NCI-H226 (cell line): ENCODE measurements at places on chromosomes 2 and 18.
A peak's percentile ranks its signal among the peaks of the same experiment; 100 is the strongest.

GRCh38 chr2:241069821-241070281 lies 32.2 kb downstream of the MTERF4 start:
- DNase-seq = no peak

DNA sequence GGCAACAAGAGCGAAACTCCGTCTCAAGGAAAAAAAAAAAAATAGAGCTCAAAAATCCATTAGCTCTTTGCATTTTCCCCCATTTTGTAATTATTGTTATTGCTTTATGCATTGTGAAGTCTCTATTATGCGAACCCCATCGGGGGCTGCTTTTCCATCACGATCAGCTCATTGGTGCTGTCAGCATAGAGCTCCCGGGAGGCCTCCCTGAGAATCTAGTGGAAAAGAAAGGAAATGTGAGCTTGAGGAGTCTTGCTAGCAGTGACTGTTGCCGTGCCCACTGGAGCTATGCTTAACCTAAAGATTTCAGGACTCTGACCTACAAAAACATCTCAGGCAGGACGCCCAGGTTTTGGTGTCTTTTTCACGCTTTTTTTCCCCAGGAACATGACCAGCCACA lies 102.6 kb upstream of the NDUFV2 start:
- DNase-seq = no peak

DNA sequence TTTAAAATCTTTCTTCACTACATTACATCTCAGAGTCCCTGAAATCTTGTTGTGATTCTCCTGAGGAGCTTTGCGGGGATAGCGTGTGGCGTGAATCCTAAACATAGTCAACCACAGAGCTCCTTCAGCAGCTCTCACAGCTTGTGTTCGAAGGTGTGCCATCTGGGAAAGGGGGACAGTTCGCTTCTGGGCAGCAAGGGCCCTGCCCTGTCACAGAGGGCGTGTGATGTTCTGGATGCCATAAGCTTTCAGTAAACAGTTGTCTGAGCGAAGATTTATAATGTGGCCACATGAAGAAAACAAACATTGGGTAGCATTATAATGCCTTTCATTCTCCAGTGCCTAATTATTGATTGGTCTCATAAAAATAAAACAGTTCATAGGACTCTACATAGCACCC lies 172.5 kb downstream of the MYO1B start:
- DNase-seq = no peak

DNA sequence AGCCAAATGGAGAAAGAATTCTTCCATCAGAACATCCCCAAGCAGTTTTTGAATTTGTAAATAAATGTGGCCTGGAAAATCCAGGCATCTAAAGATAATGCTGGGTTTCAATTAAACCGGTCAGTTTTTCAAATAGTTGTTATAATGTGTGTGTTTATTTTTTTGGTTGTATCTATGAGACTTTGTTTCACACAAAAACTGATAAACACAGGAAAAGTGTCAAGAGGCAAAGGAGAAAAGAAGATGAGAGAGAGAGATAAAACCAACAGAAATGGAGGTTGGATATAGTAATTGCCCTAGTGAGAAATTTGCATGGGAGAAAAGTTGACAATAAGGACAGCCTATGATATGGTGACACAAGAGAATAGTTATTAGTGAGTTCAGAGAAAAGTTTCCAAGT lies 68.3 kb downstream of the KIAA1328 start:
- DNase-seq = no peak

GRCh38 chr2:48357351-48357750 lies 172.6 kb upstream of the STON1 start:
- no peak for DNase-seq

DNA sequence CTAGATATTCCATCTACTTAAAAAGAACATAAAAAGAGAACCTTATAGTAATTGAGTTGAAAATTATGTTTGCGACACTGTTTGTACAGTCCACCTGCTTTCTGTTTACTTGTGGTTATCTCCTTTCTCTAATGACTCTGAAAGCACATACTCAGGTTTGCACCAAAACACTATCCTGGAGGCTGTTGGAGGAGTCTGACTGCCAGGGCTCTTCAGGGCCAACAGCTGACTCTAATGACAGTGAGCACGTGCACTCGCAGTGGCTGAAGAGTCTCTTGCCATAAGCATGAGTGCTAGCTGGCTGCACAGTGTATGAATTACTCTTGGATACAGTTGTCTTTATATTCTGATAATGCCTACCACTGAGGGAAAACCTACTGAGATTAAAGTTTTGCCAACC lies 16.7 kb upstream of the GLS start:
- no peak for DNase-seq

- no peak for DNase-seq
These were observed 526.3 kb upstream of the LRRTM1 start for GRCh38 chr2:80830891-80831290.

- DNase-seq = no peak
These were observed 71.0 kb upstream of the DAPL1 start for GRCh38 chr2:158723921-158724802.

DNA sequence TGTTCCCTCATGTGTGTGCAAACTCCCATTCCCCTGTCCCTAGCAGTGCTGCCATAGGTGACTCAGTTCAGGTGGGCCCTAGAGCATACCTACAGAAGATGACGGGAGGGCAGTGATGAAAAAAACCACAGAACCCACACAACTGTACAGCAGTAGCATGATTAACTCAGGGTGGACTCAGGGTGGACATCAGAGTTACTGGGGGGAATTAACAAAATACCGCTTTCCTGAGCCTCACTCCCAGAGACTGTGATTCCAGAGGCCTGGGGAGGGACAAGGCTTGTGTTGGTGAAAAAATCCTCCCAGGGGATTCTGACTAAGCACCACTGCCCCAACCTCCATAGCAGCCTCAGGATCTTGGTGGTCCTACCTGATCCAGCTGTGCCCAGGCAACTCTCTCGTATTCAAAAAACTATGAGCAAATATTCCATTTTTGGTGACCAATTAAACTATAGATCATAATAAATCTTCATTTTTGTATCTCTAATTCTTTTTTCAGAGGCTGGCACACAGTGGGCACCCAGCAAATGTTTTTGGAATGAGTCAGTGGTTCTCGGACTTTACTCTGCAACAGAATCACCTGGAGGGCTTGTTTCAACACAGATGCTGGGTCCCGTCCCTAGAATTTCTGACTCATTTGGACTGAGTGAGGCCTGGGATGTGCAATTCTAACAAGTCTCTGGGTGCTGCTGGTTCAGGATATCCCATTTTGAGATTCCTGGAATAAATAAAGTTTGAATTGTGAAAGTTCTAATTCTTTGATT lies 84.1 kb upstream of the NABP1 start:
- DNase-seq = peak; percentile 97

GRCh38 chr18:23586249-23587196 lies at the start of gene NPC1:
Gene NPC1 (minus strand): TSS chr18:23586506. CDS start chr18:23586343, 163 bp downstream.
- DNase-seq = peak; percentile 95

DNA sequence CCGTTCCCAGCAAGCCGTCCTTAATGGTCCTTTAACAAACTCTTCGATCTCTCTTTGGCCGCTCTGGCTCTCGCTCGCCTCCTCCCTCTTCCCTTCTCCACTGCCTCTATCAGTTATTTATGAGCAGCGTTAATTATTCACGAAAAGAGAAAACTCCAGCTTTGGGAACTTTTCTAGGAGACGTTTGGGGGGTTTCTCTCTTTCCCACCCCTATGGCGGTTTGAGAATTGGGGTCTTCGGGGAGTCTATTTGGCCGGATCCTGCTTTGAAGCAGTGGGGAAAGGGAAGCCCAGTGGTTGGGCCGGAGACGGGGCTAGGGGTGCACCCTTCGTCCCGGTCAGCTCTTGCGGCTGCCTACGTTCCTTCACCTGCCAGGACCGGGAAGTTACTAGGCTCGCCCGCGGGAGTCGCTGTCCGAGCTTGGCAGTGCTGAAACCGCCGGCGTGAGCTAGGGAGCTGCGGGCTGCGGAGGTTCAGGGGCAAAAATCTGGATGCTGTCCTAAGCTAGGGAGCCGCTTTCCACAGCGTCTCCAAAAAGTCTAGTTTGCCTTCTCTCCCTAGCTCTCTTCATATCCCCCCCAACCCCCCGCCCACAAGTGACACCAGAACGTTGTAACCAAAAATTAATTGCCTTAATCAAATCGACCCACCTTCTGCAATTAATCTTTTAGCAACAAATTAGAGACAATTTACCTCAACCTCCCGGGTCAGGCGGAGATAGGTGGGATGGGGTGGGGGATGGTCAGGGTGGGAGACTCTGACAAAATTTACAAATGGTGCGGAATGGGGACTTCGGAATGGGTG lies 8.9 kb upstream of the SKOR2 start:
- no peak for DNase-seq

DNA sequence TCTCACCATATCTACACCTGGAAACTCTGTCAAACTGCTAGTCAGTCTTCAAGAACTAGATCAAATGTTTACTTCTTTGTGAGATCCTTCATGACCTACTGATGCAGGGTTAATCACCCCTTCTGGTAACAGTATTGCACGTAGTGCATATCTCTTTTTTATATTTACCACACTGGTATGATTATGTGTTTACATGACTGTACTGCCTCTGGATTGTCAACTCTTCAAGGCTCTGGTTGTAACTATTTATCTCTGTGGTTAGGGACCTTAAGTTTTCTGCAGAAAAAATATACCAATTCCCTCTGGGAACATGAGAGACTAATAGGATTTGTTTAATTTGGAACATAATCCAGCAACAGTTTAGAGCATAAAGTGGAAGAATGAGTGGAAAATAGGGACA lies 135.5 kb downstream of the PDE1A start:
- DNase-seq = no peak

DNA sequence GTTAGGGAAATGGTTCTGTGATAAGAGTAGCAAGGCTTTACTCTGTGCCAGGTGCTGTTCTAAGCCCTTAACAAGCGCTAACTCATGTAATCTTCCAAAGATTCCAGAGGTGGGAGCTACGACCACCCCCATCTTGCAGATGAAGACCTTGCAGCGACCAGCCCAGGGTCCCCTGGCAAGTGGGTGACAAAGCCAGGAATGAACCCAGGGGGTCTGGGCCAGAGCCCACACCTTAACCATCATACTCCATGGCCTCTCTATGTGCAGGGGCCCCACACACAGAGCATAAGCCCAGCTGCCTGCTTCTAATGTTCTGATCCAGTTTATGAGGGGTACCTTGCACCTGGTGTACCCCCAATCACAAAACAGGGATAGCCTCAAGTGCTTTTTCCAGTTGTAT lies 105.3 kb downstream of the ZBTB7C start:
- DNase-seq = no peak

GRCh38 chr18:3171631-3172030 lies 48.1 kb downstream of the MYOM1 start:
- no peak for DNase-seq

GRCh38 chr18:6052449-6052913 lies 157.2 kb upstream of the TMEM200C start:
- DNase-seq = no peak

DNA sequence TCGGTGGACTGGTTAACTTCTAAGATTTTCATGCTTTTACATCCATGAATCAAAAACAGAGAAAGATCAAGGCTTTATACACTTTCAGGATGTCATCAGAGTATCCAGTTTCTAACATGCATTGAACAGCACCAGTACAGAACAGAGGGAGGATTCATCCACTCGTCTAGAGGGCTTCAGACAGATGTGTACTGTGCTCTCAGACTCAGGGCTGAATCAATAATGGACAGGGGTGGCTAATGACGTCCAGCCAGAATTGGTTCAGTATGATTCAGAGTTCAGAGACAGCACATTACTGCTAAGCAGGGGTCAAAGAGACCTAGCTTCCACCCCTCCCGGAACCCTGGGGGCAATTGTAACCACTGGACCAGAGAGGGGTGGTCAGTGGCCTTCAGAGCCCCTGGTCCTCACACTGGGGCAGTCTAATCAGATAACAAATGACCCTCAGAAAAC lies 37.3 kb downstream of the RNU4ATAC start:
- DNase-seq = no peak

DNA sequence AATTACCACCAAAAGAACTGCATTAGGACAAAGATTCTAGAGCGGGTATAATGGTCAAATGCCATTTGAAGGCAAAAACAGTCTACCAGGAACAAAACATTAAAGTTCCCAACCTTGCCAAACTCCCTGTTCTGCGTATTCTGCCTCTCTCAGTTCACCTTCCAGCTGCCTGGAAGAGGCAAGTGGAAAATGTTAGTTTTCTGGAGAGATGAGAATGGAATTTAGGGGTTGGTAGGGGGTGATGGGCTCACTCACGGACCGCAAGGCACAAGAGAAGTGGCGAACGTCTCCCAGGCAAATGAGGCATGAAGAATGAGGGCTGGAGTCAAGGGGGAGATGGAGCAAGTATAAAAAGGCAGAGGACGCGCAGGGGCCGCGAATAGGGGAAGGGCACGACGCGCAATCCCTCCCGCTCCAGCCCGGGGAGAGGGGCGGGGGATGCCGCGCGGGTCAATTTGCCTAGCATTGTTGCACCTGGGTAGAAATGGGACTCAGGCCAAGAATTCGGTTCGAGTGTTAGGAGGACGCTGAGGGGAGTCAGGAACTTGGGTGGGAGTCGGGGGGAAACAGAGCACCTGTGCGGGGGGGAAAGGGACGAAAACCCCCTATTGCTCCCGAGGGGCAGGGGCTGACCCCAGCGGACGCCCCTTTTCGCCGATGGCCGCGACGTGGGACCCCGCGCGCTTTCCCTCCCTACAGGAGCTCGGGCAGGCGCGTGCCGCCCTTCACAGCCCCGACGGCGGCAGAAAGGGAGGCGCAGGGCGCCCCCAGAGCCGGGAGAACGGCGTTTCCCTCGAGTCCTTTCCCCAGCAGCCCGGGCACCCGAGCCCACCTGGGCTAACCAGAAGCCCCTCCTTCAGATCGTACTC lies 573 bp downstream of the PAIP2B start:
- DNase-seq = no peak

- DNase-seq = no peak
These were observed 146.5 kb downstream of the SH3BP4 start for GRCh38 chr2:235098269-235098668.

DNA sequence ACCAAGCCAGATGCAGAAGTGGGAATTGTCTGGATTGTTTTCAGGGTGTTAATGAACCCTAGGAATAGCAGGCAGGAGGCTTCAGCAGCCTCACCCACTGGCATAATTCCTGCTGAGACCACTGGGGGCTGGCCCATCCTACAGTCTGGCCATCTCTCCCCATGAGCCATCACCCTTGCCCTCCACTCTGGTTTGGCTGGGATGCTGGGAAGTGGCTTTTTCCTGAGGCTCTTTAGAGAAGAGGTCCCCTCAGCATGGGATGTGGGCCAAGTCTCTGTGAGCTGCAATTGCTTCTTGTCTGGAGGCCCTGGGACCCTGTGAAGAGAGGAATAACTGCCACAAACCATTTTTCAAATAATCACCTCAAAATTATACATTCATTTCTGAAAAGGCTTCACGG lies 4.0 kb downstream of the TCF7L1 start:
- no peak for DNase-seq

- no peak for DNase-seq
These were observed 48.2 kb downstream of the COL4A4 start for GRCh38 chr2:227115761-227116160.

GRCh38 chr18:22734791-22735627 lies 198.1 kb upstream of the RBBP8 start:
- peak; percentile 31 for DNase-seq

- DNase-seq = no peak
These were observed 26.2 kb upstream of the SPP2 start for GRCh38 chr2:234024304-234024703.

DNA sequence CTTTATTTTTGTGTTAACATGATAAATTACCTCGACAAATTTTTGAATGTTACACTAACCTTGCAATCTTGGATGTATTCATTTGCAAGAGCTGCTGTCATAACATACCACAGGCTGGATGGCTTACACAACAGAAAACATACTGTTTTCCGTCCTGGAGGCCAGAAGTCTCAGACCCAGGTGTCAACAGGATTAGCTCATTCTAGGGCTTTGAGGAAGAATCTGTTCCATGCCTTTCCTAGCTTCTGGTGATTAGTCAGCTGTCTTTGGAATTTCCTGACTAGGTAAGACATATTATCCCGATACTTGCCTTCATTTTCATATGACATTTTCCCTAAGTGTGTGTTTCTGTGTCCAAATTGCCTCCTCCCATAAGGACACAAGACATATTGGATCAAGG lies 188.6 kb upstream of the CDH19 start:
- peak; percentile 74 for DNase-seq
